Omental fat pad (tissue), 4 donors: ENCODE measurements at places on chromosomes 4 and X.

GRCh38 chrX:28979877-28980276 is 392.6 kb downstream of the IL1RAPL1 start:
- DNase-seq: no peak

GRCh38 chr4:28682847-28683246 is 1822.2 kb downstream of the STIM2 start:
- no peak for DNase-seq

DNA sequence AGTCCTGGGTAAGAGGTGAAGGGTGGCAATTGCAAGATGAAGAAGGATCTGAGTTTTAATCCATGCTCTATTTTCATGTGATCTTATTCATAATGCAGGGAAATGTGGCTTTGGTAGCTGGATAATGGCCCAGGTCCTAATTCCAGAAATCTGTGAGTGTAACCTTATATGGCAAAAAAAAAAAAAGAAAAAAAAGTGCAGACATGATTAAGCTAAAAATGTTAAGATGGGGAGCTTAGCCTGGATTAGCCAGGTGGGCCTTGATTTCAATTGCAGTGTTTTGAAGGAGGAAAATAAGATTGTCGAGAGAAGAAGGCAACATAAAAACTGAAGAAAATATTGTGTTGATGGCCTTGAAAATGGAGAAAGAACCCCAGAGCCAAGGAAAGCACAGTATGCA is 867.7 kb upstream of the HS3ST1 start:
- no peak for DNase-seq

DNA sequence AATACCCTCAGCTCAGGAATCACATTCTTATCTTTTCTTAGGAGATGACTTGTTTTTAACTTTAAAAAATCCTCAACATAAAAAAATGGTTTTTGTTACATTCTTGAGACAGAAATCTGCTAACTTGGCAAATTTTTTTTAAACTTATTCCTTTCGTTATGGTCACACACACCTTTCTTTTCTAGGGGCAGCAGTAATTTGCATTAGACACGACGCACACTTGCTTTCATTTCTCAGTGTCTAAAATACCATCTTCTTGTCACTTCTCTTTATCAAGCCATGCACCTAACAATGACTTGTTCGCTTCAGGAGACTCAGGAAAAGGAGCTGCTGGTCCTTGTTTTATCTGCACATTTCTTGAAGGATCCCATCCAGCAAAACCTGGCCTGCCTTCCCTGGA is 112.6 kb upstream of the TBL1X start:
- DNase-seq: no peak

- no peak for DNase-seq
Observed at GRCh38 chrX:38206542-38206941, 14.1 kb downstream of the SRPX start.

GRCh38 chr4:103193457-103193856 is 4.7 kb downstream of the CENPE start:
- DNase-seq: no peak

- DNase-seq: no peak
Observed at GRCh38 chr4:89586864-89587263, 250.1 kb downstream of the SNCA start.

DNA sequence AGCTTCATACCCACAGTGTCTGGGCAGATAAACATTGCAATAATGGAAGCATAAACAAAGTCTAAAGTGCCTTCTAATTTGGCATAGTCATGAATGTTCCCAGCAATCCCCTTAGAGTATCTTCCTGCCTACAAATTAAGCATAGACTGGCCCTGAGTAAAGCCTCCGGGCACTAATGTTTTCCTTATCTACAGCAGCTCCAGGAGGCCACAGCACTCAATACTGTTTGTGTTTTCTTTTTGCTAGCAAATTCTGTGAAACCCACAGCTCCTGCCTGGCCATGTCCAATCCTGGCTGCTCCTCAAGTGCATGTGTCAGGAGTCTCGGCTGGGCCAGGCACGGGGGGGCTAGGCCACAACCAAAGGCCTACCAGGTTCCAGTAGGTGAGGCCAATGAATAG is 102.7 kb upstream of the TBC1D9 start:
- no peak for DNase-seq

GRCh38 chrX:42954880-42955279 is 176.9 kb upstream of the PPP1R2C start:
- DNase-seq: no peak

DNA sequence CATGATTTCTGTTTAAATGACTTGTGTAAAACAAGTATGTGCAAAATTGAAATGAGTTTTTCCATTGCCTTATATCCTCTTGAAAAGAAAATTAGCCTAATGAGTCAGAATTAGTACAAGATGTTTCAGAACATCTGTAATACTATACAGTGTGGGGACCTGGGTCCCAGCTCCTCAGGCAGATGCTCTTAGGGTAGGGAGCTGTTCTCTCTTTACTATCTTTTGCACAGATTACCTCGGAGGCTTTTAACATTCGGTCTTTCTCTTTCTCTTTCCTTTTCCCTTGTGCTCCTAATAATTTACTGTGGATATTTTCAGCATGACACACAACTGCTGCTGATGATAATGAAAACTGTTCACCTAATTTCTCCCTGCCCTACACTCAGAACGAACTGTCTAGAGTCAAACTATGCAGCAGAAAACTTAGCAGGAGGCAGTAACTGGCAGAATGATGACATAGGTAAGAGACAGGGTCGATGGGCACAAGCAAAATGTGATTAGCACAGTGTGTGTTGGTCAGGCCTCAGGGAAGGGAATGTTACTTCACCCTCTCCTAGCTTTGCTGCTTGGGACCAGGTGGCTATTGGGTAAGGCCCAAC is 455.3 kb downstream of the PDHA2 start:
- DNase-seq: no peak

DNA sequence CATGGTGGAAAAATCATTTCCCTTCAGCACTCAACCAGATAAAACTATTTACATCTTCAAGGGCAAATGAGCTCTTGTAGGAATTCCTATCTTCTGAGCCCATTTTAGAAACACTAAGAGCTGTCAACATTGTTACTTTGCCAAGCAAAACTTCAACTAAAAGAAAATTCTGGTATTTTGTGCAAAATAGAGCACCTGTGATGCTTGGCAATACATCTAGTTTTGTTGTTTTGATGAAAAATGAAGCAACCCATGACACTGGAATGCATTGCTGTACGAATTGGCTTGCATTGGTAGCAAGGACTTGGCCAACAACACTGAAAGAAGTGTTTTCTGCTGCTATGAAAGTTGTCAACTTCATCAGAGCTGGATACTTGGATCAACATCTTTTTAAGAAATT is 194.4 kb downstream of the COX18 start:
- no peak for DNase-seq

GRCh38 chrX:135354288-135354687 is 45.0 kb downstream of the ETDC start:
- DNase-seq: no peak

DNA sequence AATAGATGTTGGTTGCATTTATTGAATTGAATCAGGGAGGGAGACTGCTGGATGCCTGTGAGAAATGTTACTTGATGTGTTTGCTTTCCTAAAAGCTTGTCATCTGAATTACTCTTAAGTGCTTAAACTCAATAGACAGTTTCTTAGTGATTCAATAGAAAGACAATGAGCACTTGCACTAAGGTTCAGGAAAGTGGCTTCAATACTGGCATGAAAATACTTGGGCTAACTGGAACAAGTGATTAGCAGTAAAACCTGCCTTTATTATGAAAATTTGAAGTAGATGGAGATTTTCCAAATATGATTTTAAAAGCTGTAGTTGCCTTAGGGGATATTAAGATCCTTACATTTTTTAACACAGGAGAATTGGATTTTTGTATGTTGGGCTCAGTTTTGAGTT is 123.3 kb downstream of the RNF150 start:
- no peak for DNase-seq

DNA sequence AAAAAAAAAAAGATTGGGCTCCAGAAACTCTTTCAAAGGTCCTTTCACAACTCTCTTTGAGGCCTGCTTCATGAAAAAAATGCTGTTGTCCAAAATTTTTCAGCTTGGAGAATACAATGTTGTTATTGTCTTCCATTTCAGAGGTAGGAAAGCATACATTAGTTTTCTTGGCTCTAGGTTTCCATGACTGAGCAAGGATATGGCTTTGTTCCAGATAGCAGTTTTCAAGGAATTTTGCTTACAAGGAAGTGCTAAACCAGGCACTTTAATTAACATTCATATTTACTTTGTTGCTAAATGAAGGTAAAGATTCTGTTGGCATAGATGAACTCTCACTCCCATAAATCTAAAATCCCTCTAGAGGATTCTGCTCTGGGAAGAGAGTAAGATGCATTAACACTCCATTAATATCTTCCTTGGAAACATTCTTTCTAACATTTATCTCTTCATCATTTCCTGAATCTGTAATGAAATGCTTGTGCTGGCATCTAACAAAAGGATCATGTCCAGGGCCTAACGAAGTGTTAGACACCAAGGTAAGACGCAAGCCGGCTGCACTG is 118.4 kb downstream of the COL25A1 start:
- no peak for DNase-seq

- no peak for DNase-seq
Observed at GRCh38 chr4:1834047-1834775, 21.7 kb downstream of the LETM1 start.

GRCh38 chr4:5972571-5972970 is 45.7 kb downstream of the C4orf50 start:
- no peak for DNase-seq

DNA sequence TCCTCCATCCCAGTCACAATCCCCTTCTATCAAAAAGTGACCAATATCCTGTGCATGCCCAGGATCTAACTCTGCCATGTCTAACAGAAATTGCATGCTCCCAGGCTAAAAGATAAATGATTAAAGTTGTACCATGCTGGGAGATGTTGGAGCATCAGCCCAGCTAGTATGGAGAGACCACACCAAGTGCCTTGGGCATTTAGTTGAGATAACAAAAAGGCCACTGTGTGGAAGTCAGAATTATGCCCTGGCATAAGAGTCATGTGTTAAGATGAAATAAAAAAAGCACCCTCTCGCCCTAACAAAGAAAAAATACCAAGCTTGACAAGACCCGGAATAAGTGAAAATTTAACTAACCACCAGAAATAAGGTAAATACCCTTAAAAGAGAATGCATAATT is 155.9 kb upstream of the CENPE start:
- no peak for DNase-seq

GRCh38 chr4:171186700-171187099 is 626.5 kb upstream of the GALNTL6 start:
- no peak for DNase-seq

- no peak for DNase-seq
Observed at GRCh38 chr4:128862608-128863311, 53.3 kb downstream of the JADE1 start.

- no peak for DNase-seq
Observed at GRCh38 chr4:42390622-42391354, 6.5 kb upstream of the SHISA3 start.

GRCh38 chr4:24742773-24743172 is 52.6 kb upstream of the SOD3 start:
- no peak for DNase-seq

DNA sequence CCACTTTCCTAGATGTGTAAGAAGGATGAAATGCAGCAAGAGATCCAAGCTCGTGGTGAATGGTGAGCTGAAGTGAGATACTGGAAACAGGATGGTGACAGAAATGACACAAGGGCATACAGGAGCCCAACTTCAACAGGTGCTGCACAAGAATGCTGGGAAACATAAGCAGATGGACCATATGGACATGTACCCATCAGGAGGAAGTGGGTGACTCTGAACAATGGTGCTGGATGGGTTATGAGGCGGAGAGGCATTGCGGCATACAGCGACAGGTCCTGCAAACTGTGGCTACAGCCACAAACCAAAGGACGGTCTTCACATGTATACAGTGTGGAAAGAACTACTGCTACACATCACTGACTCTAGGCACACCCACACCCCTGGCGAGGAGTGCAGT is 265.7 kb downstream of the CAMK2D start:
- DNase-seq: no peak

DNA sequence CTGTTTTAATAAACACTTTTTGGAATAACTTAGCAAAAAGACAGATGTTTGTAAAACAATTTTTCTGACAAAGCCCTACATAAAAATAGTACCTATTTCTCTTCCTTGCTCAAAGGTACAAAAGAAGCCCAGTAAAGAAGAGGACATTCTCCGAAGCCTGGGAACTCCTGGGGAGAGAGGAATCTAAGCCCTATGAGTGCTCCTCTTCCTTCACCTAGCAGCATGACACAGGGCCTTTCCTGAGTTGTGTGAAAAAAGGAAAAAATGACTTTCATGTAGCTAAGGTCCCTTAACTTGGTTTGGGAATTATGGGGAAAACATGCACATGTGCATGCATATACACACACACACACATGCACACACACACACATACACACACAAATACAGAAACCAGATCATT is 586.9 kb downstream of the TMA16 start:
- no peak for DNase-seq

- no peak for DNase-seq
Observed at GRCh38 chr4:158750379-158750778, 18.4 kb upstream of the FNIP2 start.

DNA sequence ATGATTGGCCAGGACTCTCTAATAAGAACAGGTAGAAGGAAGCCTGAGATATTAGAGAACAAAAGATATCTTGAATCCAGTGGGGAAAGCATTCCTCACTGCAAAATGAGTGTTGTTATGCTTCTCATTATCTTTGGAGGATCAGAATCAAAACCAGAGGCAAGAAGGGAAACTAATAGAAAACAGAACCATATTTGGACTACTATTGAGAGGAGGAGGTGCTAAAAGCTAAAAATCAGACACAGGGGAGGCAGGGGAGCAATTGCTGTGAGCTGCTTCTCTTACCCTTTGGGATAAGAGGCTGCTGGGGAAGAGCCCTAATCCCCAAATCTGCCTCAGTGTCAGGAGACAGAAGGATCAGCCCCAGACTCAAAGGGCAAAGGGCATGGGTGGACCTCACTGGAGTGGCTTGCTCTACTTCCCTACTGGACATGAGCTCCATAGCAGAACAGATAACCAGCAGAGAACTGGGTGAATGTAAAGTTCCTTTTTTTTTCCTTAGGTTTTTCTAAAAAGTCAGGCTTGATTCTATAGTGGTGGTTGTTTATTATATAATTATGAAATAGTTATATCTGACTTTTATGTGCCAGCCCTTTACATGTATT is 60.1 kb downstream of the SEPTIN11 start:
- no peak for DNase-seq

DNA sequence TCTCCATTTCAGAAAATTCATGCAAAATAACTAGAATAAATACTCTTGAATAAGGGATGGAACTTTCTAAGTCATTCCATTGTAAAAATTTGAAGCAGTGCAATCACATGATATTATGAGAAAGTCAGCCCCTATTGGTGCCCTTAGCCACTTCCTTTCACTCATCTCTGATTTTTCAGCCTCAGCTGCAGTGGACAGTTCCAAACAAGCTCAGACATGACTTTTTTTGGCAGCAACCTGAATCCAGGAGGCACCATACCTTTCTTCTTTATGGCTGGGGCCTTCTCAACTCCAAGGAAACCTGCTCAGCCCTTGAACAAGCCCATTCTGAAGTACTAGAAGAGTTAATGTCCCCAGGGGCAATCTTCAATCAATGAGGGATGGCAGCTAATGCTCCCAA is 40.5 kb downstream of the MAPK10 start:
- no peak for DNase-seq

DNA sequence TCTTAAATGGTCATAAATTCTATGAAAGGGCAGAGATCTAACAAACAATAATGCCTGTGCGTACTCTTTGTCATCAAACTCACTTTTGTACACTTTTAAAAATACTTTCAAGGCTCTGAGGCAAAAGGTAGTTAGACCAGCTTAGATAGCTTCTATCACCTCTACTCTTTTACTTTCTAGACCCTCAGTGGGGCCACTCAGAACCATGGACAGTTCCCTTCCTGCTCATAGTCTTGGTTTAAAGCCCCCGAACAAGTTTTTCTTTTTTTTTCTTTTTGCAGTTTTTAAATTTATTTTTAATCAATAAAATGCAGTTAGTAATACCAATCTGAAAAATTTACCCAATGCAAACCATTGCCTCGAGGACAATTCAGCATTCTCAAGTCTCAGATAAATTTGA is 460.5 kb upstream of the CNKSR2 start:
- no peak for DNase-seq
